NCI-H2029 (cell line): ENCODE measurements at places on chromosomes 11 and 22.

DNA sequence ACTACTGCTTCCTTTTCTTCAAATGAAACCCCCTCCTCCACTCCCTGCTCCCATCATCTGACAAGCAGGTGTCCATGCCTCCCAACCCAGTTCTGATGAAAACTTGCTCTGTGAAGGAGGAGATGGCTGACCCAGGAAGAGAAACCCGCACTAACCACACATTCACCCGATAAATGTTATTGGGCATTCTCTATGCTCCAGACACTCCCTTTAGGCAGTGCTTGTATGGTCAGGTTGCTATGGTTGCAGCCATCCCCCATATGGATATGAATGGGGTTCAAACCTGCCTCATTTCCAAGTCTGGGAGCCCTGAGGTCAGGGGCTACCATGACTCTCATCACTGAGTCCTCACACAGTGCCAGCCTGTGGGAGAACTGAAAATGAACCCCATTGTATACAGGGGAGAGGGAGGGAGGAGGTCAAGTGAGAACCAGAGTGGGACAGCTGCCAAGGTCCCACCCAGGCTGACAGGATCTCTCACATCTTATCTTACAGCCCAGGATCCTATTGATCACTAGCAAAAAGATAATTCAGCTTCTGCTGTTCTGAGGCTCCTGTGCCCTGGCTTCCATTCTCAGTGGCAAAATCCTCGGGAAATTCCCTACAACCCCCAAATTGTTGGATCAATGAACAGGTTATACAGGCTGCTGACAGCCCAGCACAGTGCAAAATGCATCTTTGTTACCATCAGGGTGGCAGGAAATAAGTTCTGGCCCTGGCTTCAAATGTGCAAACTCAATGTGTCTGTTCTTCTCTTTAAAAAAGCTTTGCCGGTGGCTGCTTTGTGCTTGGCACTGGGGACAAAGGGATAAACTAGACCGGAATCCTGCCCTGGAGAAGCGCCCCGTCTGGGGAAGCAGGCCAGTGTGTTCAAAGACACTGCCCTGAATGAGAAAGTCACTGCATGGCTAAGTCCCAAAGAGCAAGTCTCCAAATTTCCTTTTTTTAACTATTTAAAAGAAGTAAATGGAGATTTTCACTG is 22.7 kb upstream of the ACER3 start:
- DNase-seq = no peak

DNA sequence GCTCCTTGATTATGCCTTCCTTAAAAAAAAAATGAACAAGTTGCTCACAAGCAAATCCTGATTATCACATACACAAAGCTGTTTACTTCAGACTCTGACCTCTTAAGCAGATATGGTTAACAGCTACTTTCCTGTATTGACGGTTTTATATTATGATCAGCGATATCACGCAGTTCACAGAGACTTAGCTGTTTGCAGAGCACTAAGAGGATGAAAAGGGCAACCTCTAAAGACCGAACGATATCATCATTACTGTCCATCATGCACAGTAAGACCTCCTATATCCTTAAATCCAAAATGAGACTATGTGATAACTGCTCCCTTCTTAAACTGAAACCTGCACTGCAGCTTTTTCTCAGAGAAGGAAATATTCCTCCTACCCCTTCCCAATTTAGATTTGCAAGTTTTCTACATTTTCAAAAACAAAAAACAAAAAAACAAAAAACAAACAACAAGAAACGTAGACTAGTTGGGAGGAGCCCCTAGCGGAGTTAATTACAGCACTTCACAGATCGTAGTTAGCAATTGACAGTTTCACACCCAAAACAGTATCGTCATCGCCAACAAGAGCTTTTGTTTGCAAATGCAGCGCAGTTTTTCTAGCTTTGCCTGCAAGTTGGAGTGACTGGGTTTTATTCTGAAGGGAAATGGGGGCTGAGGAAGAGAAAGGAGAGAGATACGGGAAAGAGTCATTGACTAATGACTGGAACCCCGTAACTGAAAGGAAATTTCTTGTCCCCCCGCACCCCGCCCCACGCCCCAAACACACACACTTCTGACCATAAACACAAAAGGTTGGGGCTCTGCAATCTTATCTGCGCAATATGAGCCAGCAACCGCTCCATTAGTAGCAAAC is 1.2 kb downstream of the DDX6 start:
- peak; percentile 7 for DNase-seq

GRCh38 chr11:78856211-78856610 is 281.5 kb upstream of the NARS2 start:
- DNase-seq = no peak

DNA sequence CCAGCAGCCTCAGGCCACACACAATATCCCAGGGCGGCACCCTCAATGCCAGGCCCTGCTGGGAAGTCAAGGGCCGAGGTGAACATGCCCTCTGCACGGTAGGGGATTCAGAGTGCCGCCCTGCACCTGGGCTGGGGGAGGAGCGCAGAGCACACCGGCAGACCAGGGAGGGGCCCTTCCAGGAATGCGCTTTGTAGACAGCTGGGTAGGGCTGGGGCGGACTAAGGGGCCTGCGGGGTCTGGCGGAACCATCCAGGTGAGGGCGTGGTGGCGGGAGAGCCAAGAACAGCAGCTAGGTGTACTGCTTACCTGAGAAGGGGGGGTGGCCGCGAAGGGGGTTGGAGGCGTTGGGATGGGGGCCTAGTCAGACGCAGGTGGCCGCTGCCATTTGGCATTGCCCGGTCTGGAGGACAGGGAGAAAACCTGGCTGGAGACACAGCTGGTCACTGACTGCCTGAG is 26.0 kb downstream of the DUSP8 start:
- no peak for DNase-seq

DNA sequence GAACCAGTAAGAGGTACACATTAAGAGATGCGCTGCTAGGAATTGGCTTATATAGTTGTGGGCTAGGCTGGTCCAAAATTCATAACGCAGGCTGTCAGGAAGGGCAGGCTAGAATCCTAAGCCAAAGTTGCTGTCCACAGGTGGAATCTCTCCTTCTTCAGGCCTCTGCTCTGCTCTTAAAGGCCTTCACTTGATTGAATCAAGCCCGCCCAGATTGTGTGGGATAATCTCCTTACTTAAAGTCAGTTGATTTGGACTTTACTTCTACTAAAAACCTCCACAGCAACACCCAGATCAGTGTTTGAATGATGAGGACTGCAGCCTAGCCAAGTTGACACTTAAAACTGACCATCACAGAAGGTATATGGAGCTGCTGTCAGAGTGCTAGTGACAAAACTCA is 68.8 kb downstream of the LRRC32 start:
- no peak for DNase-seq

GRCh38 chr11:28584992-28585391 is 476.8 kb downstream of the METTL15 start:
- DNase-seq = no peak
